DMS53 (cell line): ENCODE measurements at places on chromosomes 11 and 22.

DNA sequence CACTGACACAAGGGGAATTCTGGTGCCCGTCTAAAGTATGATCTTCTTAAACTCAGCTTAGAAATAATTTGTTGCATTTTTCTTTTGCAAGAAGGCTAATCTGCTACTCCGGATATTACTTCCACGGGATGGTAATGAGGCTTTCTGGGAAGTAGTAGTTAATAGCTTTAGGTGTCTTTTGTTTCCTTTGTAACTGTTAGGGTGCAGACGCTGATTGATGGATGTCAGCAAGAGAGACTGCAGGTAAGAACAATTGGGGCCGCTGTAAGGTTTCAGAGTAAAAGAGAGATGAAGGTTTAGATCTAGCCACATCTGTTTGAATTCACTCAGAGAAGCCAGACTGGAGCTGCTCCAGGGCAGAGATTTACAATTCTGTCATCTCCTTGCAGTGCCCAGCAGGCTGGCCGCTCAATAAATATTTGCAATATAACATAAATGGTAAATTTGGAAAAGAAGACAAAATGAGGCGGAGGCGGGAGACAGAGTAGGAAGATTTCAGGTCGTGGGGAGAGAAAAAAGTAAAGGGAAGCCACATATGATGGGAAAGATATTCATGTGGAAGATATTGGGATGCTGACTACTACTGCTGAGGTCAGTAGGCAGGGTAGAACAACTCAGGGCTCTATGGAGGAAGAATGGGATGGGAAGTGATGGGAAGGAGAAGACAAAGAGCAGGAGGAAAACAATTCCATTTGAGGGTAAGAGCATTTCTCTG, 320.5 kb downstream of the AASDHPPT start:
- no peak for DNase-seq

DNA sequence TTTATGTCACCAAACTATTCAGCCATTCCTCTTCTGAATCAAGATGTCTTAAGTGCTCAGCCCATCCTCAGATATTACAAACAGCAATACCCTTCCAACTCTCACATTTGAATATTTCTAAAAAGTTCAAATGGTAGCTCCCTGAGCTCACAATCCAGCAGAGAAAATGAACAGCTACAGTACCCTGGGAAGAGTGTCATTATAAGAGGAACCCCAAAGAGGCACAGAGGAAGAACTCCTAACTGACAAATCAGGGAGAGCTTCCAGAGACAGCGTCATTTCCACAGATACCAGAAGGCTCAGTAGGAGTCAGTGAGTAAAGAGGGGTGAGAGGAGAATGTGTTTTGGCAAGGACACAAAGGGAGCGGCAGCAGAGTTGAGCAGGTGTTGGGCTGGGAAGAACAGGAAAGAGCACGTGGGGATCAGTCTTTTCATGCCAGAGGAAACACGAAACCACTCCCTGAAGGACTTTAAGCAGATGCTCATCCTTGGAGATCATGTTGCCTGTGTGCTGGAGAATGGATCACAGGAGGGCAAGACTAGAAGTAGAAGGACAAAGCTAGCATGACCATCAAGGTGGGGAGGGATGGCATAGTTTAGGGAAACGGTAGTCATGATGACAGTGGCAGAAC, 4.3 kb downstream of the CLTCL1 start:
- peak; percentile 71 for DNase-seq

GRCh38 chr11:124339396-124340141, 19.6 kb upstream of the OR8D2 start:
- no peak for DNase-seq

- no peak for DNase-seq
These were observed 66.4 kb downstream of the APOL5 start for GRCh38 chr22:35783943-35784614.

GRCh38 chr22:45880716-45881523, 96.0 kb downstream of the WNT7B start:
- DNase-seq, result peak; percentile 32

DNA sequence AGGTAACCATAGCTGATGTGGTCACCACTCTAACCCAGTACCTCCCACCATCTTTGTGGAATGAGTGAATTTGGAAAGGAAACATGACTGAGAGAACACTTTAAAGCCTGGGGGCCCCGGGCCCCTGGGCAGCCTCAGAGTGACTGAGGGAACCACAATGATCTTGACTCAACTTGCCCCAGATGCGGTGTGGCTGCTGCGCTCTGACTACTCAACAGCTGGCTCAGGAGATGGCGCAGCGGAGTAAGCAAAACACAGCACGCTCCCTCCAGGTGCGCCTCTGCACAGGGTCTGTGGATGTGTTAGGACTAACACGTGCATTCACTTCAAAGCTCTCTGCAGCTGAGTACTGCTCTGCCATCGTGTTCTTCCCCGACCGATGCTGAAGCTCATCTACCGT, 5.9 kb downstream of the RNF215 start:
- no peak for DNase-seq

GRCh38 chr11:64908766-64909165, 8.2 kb downstream of the ATG2A start:
- no peak for DNase-seq

- no peak for DNase-seq
These were observed 27.7 kb upstream of the ETS1 start for GRCh38 chr11:128615076-128615475.

- DNase-seq, result no peak
These were observed 12.5 kb downstream of the OSBPL5 start for GRCh38 chr11:3152471-3153110.

- DNase-seq, result no peak
These were observed 81.2 kb downstream of the KIF18A start for GRCh38 chr11:28026634-28027290.

GRCh38 chr11:26062660-26063059, 269.3 kb upstream of the ANO3 start:
- DNase-seq, result no peak

DNA sequence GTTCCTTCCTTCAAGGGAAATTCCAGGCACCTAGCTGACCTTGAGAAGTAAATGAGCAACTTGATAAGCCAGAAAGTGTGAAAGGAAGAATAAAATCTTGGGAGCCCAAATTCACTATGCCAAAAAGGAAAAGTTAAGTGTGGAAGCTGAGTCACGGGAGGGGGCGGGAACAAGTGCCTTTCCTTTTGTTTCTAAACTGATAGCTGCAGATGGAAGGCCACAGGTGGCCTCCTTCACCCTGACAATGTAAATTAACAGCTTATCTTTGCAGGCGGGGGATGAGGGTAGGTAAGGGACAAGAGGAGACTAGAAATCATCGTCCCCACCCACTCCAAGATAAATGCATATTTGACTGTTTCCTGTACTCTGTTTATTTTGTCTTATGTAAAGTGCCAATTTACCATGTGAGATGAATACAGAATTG, 36.4 kb upstream of the TREH start:
- DNase-seq, result no peak
